ENCODE measurements at places on chromosomes 2 and 18. TPM values are rescaled to one million over a fixed set of nuclear protein-coding genes. Genes with fewer than 3 reads are reported as not detected.

DNA sequence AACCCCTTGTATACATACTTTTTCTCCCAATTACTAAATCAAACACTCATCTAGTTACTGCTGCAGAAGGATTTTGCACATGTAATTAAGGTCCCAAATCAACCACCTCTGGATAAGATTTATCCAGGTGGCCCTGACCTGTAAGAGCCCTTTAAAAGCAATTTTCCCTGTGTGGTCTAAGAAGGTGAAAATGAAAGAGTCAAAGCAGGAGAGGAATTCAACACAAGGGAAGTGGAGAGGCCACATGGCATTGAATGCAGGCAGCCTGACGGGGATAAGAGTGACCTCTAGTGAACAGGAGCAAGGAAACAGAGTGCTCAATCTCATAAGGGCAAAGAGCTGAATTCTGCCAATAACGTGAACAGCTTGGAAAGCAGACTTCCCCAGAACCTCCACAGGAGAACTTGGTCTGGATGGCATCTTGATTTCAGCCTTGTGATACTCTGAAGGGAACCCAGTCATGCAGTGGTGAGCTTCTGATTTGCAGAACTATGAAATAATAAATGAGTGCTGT is 27.2 kb downstream of the PPP3R1 start:
- no peaks in the 10 kb centered on the region for H3K4me1 ChIP-seq
- H3K36me3 ChIP-seq: no peaks in the 10 kb centered on the region
- no peak overlapping the region for H3K4me3 ChIP-seq
- no peaks in the 10 kb centered on the region for H3K27me3 ChIP-seq
- H3K27ac ChIP-seq: no peak overlapping the region
- DNase-seq: no peak

DNA sequence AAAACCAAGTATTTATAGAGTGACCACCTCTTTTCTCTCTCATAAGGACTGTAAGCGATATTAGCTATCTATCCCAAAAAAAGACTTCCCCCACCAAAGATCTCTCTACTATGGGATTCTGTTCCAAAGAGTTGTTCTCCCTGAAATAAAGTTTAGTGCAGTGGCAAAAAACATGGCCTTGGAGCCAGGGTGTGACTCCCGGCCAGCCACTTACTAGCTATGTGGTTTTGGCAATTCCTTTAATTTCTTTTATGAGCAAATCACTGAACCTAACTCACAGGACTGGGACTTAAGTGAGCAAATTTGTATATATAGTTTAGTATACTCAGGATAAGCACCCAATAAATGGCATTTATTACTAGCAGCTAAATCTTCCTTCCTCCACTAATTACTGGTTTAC is 42.6 kb downstream of the SESTD1 start:
- no peaks in the 10 kb centered on the region for H3K36me3 ChIP-seq
- no peak overlapping the region for H3K4me3 ChIP-seq
- H3K4me1 ChIP-seq: no peaks in the 10 kb centered on the region
- no peak overlapping the region for H3K27ac ChIP-seq

GRCh38 chr2:13158466-13158865 is 441.7 kb downstream of the TRIB2 start:
- no peaks in the 10 kb centered on the region for H3K4me1 ChIP-seq
- no peaks in the 10 kb centered on the region for H3K36me3 ChIP-seq
- no peak for DNase-seq
- no peak overlapping the region for H3K27ac ChIP-seq

- no peak overlapping the region for H3K27ac ChIP-seq
- H3K4me3 ChIP-seq: no peak overlapping the region
- no peak for DNase-seq
- H3K4me1 ChIP-seq: no peaks in the 10 kb centered on the region
Measured at GRCh38 chr18:210733-211132, 52.4 kb downstream of the USP14 start.

DNA sequence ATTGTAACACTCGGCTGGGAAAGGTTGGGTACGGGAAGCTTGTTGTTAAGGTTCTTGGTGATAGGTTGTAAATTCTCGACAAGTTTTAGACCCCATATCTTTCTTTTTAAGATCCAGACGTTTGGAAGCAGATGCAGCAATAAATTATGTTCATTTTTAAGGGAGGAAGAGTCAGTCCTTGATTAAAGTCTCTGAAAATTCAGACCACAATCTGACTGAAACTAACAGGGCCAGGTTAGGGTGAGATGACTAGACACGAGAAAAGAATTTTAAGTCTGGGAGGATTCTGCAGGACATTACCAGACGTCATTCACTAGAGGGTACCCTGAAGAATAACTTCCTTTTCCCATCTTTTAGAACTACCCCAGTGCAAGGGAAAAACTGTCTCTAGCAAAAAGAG is 16.1 kb downstream of the WIPF1 start:
- H3K27ac ChIP-seq: peak overlapping the region; percentile 3
- no peak for DNase-seq
- no peaks in the 10 kb centered on the region for H3K27me3 ChIP-seq
- no peak overlapping the region for H3K4me3 ChIP-seq
- H3K36me3 ChIP-seq: peaks cover 41% of the 10 kb centered on the region
- H3K4me1 ChIP-seq: peaks cover 27% of the 10 kb centered on the region

- no peak for DNase-seq
- no peaks in the 10 kb centered on the region for H3K36me3 ChIP-seq
- no peak overlapping the region for H3K27ac ChIP-seq
- no peaks in the 10 kb centered on the region for H3K27me3 ChIP-seq
- H3K4me1 ChIP-seq: no peaks in the 10 kb centered on the region
Measured at GRCh38 chr18:59735269-59735860, 38.1 kb upstream of the CCBE1 start.

- H3K4me3 ChIP-seq: no peak overlapping the region
- H3K4me1 ChIP-seq: no peaks in the 10 kb centered on the region
- no peaks in the 10 kb centered on the region for H3K36me3 ChIP-seq
- H3K27ac ChIP-seq: no peak overlapping the region
- H3K27me3 ChIP-seq: peaks cover 5% of the 10 kb centered on the region
Measured at GRCh38 chr2:176650838-176651555, 381.8 kb downstream of the MTX2 start.

DNA sequence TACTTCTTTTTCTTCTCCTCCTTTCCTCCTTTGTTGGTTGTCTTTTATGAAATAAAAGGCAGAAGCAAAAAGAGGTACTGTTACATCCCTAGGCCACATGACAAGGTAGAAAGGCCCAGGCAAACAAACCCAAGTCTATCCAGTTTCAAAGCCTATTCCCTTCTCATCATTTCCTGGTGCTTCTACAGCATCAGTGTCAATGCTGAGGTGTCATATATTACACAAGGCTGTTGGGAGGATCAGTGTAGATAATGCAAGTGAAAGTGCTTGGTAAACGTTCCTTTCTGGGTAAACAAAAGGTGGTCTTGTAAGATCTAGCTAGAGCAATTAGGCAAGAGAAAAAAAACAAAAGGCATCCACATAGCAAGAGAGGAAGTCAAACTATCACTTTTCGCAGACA is 64.9 kb downstream of the EVA1A start:
- no peak overlapping the region for H3K27ac ChIP-seq
- H3K27me3 ChIP-seq: no peaks in the 10 kb centered on the region
- H3K4me1 ChIP-seq: no peaks in the 10 kb centered on the region
- H3K4me3 ChIP-seq: no peak overlapping the region
- H3K36me3 ChIP-seq: no peaks in the 10 kb centered on the region

DNA sequence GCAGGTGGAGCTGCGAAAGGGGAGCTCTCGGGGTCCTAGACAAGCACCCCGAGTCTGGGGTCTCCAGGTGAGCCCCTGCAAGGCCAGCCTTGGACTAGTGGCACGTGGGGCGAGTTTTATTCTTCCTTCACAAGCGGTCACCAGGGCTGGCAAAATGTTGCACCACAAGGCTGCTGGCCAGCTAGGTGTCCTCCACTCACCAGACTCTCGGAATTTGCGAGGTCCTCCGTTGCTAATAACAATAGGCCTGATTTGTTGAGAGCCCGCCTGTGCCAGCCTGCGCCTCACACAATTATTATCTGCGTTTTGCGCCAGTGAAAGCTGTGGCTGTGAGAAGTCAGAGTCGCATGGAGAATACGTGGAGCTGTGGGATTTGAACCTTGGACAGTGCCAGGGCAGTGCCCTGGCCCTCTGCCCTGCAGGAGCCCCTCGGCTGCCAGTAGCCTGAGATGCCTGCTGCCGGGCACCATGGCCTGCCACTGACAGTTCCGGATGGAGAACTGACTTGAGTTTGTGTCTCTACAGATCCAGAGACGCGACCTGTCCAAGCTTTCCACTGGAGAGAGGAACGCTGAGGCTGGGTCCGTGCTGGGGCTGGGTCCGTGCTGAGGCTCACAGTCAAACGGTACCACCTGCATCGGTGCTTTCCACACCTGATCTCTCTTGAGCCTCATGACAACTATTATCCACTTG is 77.6 kb upstream of the ODC1 start:
- no peak overlapping the region for H3K4me3 ChIP-seq
- H3K4me1 ChIP-seq: no peaks in the 10 kb centered on the region
- no peaks in the 10 kb centered on the region for H3K27me3 ChIP-seq
- H3K36me3 ChIP-seq: no peaks in the 10 kb centered on the region

GRCh38 chr2:127626175-127626574 is 19.8 kb upstream of the GPR17 start:
- no peak overlapping the region for H3K4me3 ChIP-seq
- no peaks in the 10 kb centered on the region for H3K36me3 ChIP-seq
- H3K27me3 ChIP-seq: peaks cover 39% of the 10 kb centered on the region
- DNase-seq: no peak

- H3K27me3 ChIP-seq: no peaks in the 10 kb centered on the region
- H3K27ac ChIP-seq: peak overlapping the region; percentile 80
- no peaks in the 10 kb centered on the region for H3K36me3 ChIP-seq
- H3K4me3 ChIP-seq: no peak overlapping the region
Measured at GRCh38 chr2:205733648-205734047, 51.3 kb downstream of the NRP2 start.

DNA sequence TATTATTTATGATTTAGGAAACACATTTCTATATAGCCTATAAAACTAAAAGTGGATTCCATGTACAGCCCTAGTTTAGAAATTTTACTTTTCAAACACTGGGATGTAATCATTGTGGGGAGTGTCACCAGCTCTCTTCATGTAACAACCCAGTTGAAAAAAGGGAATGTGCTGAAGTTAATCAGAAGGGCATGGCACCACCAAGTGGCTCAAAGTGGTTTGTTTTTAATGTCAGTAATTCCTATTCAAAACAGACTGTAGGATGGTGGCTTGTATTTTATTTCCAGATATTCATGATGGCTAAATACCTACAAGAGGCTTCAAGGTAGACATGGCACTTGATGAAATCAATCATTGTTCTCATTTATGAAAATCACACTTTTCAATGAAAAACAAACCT is 58.1 kb upstream of the TMEM182 start:
- no peak for DNase-seq
- no peak overlapping the region for H3K27ac ChIP-seq
- H3K4me3 ChIP-seq: no peak overlapping the region
- no peaks in the 10 kb centered on the region for H3K4me1 ChIP-seq

DNA sequence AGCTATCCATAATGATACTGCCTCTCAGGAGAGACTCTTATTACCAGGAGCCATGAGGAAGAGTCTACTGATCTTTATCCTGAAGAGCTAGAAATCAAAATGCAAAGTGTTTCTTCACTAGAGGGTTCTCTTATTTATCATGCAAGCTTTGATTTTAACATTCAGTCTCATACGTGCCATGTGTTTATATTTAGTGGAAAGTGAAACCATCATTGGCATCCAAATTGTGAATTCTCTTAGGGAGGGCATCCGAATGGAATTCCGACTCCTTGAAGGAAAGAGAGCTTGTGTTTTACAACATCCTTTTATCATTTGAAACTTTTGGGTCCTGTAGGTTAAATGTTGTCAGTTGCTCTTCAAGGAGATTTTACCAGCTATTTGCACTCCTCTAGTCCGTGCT is 170.4 kb upstream of the SESTD1 start:
- DNase-seq: no peak
- no peak overlapping the region for H3K4me3 ChIP-seq
- H3K27me3 ChIP-seq: no peaks in the 10 kb centered on the region

CEP68 gene
- 17.4 TPM for total RNA-seq

Measured in esophagus squamous epithelium (tissue), 5 donors.